ENCODE measurements at places on chromosomes 11 and 22. TPM values are rescaled to one million over a fixed set of nuclear protein-coding genes. Genes with fewer than 3 reads are reported as not detected.

GRCh38 chr11:41254966-41255365 lies 204.5 kb downstream of the LRRC4C start:
- no peak for DNase-seq

GRCh38 chr11:134559602-134559962 lies 147.5 kb upstream of the B3GAT1 start:
- peak; percentile 39 for DNase-seq

Gene ZBTB44
- 69.9 TPM for total RNA-seq

DNA sequence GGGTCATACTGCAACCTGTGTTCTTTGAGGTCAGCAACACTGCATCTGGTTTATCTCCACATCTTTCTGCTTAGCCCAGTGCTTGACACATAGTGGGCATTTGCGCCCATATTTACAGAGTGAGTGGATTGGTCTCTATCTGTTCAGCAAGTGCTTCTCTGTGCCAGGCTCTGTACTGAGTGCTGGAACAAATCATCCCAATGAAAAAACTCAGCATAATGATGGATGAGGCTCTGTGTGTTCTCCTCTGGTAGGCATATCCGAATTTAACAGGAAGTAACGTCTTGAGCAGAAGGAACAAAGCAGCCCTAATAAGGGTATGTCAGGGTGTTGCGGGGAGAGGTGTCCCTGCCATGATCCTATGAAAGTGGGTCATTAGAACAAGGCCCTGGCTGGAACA lies 46.0 kb downstream of the MCM5 start:
- no peak for DNase-seq

- DNase-seq, result no peak
Observed at GRCh38 chr22:20750461-20751184, 23.3 kb upstream of the SERPIND1 start.

GRCh38 chr22:17237038-17237668 lies 17.9 kb upstream of the ADA2 start:
- DNase-seq, result no peak

Gene SLC22A6
- not detected for total RNA-seq

Gene RTN4RL2
- total RNA-seq, result 1.4 TPM

DNA sequence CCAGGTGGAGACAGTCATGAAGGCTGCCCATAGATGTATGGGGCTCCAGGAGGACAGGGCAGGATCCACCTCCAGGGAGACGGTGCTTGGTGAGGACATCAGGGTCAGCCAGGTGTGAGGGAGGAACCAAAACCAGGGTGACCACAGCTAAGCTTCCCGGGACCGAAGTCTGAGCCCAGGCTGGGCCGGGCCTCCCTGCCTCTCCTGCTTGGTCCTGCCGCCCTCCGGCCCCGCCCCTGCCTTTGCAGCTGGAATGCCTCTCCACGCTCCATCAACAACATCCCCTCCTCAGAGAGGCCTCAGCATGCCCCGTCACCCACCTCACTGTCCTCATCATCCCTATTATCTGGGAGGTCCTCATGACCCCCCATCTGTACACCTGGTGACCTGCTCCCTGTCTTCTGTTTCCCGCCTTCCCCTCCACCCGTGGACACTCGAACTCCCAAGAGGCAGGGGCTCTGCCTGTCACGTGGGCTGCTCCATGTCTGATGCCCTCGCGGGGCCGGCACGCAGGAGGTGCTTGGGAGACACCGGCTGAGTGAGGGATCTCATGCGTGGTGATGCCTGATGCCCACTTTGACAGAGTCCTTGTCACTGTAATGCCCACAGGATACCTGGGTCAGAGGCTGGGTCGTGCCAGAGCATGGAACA lies 59.4 kb downstream of the RTL6 start:
- peak; percentile 46 for DNase-seq

Gene BATF2
- total RNA-seq, result not detected

DNA sequence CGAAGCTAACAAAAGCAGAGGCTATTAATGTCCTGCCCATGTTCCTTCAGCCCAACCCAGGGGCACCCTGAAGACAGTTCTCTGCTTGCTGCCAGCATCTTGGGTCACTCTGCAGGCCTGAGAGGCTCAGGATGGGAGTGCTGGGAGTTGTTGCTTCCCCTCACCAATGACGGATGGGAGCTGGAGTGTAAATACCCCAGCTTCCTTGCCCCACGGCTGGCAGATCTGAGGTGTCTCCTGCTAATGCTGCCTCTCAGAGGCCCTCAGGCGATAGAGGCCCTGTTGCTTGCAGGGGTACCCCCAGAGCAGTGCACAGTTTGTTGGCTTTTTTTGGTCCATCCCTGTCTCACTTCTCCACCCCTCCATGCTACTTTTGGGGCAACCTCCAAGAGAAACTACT lies 32.9 kb downstream of the IFT27 start:
- DNase-seq, result peak; percentile 33

Gene SCO2
- 0.42 TPM for total RNA-seq

Gene OVOL1
- total RNA-seq, result 3.4 TPM

DNA sequence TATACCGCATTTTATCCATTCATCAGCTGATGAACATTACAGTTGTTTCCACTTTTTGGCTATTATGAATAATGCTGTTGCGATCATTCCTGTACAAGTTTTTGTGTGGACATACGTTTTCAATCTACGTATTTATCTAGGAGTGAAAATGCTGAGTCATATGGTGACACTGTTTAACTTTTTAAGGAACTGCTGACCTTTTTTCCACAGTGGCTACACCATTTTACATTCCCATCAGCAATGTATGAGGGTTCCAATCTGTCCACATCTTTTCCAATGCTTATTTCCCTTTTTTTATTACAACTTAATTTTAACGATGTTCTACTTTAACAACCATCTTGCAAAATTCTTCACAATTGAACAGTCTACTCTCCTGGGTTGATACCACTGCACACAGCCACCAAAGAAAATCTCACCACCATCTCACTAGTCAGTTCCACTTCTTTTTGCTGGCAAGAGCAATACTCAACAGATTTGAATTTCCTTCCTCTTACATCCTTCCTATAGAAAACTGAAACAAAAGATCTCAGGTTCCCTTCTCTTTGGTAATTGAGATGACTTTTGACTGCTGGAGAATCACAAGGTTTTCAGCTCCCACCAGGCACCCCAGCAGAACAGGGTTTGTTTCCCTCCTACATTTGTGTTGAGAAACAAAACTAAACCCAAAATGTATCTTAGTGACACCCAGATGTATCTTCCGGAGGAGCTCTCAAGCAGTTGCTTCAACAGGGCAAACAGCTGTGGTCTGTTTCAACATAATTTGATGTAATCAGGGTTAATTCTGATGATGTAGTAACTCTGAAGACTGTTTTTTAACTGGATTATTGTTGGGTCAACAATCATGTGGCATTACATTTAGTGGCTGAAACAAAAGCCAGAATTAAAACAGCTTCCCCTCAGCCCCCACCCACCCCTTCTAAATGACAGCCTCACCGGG lies 7.0 kb upstream of the GAB2 start:
- DNase-seq, result no peak

DNA sequence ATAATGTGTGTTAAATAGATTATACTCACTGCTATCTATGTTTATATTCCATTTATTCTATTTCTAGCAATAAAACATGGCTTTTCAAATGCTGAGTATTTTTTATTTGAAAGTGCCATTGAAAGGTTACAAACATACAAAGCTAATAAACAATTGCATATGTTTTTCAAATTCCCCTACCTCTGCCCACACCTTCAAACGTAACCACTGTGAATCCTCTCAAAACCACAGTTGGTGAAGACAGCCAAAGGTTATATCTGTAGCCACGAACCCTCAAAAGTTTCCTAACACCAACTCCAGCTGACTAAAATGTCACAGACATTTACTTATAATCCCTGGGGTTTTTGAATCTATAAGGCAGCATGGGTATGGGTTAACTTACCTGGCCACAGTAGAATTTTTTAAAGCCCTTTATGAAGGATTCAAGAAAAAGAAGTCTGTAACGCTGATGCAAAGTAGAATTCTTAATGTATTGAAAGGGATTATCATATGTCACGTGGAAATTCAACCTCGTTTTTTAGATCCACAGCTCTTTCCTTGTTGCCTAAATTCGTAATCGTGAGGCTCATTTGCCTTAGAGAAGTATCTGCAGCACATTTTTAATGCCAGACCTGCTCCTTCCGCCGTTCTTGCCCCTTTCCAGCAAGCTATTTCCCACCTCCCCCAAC lies 122.5 kb upstream of the ZC3H12C start:
- DNase-seq, result no peak

DNA sequence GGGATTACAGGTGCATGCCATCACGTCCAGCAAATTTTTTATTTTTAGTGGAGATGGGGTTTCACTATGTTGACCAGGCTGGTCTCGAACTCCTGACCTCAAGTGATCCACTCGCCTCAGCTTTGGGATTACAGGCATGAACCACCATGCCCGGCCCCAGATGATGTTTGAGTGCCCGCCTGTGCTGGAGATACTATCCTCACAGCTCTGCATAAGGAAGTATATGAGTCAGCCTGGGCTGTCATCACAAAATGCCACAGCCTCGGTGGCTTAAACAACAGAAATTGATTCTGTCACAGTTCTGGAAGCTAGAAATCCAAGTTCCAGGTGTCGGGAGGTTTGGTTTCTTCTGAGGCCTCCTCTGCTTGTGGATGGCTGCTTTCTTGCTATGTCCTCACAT lies 119.3 kb downstream of the OSBP2 start:
- no peak for DNase-seq

DNA sequence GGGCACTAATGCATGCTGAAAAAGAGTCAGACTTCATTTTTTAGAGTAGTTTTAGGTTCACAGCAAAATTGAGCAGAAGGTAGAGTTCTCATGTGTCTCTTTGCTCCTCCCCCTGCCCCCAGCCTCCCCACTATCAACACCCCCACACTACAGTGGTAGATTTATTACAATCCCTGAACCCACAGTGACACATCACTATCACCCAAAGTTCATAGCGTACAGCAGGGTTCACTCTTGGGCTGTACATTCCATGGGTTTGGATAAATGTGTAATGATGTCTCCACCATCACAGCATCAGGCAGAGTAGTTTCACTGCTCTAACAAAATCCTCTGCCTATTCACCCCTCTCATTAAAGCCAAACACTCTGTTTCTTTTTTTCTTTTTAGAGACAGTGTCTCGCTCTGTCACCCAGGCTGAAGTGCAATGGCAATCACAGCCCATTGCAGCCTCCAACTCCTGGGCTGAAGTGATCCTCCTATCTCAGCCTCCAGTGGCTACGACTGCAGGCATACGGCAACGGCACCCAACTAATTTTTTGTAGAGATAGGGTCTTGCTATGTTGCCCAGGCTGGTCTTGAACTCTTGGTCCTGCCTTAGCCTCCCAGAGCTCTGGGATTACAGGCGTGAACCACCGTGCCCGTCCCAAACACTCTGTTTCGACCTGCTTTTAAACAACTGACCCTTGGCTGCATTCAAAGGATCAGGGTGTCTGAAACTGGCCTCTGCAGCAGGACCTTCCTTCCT lies 4.1 kb downstream of the BEST1 start:
- DNase-seq, result no peak

GRCh38 chr22:44271010-44271500 lies 41.7 kb downstream of the SHISAL1 start:
- DNase-seq, result peak; percentile 25

DNA sequence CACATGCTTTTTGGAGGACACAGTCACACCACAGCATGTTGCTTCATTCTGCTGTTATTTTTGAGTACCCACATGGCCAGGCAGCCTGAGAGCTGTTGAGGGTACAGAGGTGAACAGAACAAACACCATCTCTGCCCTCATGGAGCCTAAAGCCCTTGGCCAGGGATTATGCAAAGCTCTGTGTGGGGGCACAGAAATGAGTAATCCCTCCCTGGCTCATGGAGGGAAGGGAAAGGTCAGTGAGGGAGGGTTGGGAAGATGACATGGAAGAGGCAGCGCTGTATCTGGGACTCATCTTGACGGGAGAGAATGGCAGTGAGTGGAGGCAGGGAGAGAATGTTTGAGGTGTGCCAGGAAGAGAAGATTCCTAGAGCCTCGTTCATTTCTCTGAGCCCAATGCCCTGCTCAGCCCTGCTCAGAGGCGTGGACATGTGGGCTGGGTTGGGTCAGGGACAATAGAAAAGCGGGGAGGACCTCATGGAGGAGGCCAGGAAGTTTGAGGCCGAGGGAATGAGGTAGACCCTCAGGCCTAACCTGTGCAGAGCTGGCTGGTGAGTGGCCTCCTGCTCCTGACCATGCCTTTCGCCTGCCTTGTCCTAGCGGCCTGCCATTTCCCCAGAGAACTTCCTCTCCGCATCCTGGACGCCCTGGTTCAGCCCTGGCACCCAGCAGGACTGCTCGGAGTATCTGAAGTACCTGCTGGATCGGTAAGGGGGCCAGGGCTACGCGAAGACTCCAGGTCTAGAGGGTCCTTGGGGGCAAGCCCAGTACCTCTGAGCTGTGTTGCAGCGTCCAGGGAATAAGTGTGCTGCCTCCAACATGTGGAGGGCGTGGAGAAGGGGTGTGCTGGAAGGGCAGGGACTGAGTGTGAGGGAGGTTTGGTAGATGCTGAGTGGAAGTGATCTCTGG lies 19.8 kb downstream of the USP35 start:
- DNase-seq, result no peak

GRCh38 chr11:1149545-1149944 lies 8.2 kb upstream of the MUC5AC start:
- no peak for DNase-seq

Gene KRTAP5-11
- total RNA-seq, result 1.6 TPM

DNA sequence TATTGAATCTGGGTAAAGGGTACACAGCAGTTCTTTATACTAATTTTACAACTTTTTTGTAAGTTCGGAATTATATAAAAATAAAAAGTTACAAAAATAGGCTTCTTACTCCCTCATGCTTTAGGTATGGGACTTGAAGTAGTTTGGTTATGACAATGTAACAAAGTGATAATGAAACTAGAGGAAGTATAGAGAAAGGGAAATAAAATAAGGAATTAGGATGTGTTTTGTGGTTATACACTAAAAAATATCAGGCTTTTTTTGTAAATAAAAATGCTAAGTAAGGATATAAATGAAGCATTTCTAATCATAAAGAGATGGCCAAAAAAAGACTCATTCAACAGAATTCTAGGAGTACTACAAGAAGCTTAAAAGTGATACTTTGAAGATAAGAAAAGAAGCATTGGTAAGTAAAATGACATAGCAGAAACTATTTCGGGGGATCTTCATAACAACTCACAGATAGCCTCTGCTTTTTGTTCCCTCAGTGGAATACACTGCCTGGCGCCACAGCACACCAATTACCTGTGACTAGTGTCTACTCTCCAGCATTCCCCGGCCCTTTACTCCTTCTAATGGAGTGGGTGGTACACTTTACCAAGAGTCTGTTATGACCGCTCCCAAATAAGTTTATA lies 322.7 kb upstream of the PITPNB start:
- DNase-seq, result no peak

- no peak for DNase-seq
Observed at GRCh38 chr11:16791191-16791961, 52.9 kb downstream of the C11orf58 start.

Gene FOLR2
- not detected for total RNA-seq

GRCh38 chr22:46180370-46181137 lies 30.2 kb downstream of the PPARA start:
- DNase-seq, result no peak

Measured in endodermal cell (in vitro differentiated cells).